ENCODE measurements at places on chromosomes 5 and 9.

DNA sequence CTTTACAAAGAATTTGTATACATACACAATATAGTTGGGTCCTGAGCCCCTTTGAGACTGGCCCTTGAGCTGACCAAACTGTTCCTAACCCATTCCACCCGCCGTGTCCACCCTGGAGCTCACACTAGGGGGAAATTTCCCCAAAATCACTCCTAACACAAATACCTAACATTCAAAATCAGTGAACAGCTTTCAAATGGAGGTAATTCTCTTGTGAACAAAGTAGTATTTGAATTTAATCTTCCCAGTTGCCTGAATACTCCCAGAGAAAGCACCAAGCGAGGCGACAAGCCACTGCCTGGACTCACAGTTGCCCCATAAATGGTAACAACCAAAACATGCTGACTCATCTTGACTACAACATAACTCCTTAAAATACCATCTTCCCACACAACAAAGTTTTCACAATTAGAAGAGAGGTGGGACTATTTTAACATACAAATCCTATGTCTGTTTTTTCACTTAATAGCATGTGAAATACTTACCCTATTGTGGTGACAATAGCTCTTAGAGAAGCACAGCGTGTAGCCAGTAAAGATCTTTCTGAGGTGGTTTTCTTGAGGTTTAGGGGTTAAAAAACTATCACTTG lies 31.7 kb upstream of the SCAMP1 start:
- no peak for DNase-seq

DNA sequence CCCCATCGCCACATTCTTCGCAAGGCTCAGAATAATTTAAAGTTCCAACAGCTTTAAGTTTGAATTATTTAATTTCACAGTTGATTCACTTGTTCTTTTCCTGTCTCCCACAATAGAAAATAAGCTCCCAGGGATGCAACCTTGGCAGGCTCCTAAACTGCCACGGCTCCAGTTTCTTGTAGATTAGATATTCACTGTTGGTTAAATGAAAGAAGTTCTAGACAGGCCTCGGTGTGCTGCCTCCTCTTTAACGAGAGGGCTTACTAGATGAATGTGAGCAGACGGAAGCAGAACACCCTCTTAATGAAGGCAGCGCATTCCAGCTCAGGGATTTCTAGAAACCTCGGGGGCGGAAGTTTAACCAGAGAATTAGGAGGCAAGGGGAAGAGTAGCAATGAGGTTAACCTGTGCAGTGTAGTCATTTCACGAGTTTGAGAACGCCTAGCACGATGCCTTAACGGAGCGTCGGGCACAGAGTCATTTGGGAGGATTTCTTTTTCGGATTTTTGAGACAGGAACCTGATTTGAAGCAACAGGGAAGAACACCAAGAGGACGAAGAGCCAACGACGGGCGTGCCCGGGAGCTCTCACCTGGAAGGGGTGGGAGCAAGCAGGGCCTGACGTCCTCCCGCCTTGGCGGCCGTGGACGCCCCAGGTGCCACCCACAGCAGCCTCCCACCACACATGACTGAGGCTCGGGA lies 637 bp upstream of the SMC5 start:
- no peak for DNase-seq

DNA sequence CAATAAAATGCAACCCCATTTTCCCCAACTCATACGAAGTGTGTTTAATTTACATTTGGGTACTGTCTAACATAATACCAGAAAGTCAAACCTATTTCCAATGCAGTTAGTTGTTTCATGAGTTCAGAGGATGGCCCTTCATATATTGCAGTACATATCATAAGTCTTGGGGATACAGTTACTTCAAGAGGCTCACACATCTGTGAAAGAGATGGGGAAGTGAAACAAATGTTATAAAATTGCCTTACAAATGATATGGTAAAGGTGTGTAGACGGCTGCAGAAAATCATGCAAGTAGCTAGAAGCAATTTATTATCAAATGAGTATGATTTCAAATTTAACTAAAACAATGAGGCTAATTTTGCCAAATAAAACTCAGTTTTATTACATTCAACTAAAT lies 219.0 kb upstream of the CDH12 start:
- DNase-seq, result no peak

DNA sequence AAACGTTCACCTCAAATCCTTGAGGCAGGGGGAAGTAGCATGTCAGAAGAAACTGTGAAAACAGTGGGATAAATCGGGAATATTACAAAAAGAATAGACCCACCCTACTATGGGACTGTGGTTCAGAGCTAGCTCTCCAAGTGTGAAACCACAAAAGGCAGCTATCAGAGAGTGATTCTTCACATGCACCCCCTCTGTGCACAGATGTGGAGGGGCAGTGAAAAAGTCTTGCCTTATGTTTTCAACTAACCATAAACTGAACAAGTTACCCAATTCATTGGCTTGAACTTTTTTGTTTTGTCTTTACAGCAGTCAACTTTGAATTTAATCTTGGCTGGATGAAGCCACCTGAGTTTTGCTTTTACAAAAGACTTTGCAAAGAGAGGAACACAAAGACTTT lies 98.8 kb upstream of the NR4A3 start:
- DNase-seq, result no peak

GRCh38 chr5:73727470-73727869 lies 101.5 kb downstream of the ARHGEF28 start:
- no peak for DNase-seq

GRCh38 chr5:134140530-134141201 lies 26.2 kb downstream of the TCF7 start:
- peak; percentile 88 for DNase-seq

DNA sequence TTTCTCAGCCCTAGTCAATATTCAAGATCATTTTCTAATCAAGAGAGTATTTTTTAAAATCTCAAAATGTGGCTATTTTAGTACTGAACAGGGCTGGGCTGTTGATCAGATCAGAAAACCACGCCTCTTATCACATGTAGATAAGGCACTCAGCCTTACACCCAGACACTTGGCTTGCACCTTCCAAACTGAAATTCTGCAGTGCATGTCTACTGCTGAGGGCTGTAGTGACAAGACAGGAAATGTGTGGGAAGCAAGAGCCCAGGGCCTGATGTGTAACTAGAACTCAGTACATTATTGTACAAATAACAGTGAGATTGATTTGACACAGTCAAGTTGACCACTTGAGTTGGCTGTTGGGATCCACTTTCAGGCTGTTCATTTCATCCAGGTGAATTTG lies 48.6 kb downstream of the UBE2QL1 start:
- DNase-seq, result no peak

DNA sequence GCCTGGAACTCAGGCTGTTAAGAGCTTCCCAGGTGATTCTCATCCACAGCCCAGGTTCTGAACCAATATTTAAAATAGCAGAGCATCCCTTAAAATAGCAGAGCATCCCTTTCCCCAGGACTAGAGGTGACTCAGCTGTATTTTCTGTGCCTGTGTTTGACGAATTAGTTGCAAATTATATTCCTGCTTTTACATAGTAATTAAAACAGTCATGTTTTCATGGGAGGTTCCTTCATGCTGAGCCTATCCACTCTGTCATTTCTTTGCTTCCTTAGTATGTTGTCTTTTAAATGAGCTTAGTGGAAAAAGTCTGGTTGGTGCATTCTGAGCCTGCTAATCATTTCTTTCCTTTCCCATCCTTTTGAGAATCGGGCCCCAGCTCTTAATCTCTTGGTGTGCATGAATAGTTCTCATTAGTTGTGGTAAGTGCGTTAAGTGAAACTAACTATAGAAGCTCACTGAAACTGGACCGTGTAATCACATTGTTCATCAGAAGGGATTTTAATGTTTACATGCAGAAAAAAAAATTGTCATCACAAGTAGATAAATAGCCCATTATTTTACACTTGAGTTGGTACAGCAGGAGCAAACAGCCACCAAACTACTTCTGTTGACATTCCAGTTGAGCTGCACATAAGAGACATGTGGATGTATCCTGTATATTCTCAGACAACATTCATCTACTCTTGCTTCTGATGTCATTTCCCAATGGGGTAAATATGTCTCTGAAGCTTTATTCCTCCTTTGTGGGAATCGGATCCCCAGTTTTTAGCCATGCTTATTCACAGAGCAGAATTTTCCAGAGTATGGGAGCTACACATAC lies 596.9 kb upstream of the WWC1 start:
- DNase-seq, result no peak

- DNase-seq, result no peak
Observed at GRCh38 chr9:113665756-113666155, 202.2 kb downstream of the RGS3 start.

DNA sequence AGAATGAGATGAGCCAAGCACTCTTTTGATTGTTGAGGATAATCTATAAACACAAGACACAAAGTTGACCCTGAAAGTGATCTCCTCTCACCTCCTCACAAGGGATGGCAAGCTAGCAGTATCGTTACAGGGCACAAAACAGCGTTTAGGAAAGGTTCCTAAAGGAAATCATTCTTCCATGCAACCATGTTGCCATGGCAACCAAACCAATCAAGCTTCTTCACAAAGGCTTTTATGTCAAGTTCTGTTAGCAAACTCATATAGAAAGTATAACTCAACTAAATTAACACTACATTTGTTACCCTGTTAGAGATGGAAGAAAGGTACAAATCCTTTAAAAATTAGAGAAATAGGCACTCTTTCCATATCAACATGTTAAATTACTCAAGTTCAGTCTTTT lies 1016.8 kb upstream of the DMAC1 start:
- DNase-seq, result no peak

GRCh38 chr5:180080486-180081280 lies 9.1 kb upstream of the RNF130 start:
- no peak for DNase-seq

- no peak for DNase-seq
Observed at GRCh38 chr5:153187503-153187902, 303.0 kb upstream of the GRIA1 start.

GRCh38 chr5:153400931-153401330 lies 89.5 kb upstream of the GRIA1 start:
- no peak for DNase-seq

DNA sequence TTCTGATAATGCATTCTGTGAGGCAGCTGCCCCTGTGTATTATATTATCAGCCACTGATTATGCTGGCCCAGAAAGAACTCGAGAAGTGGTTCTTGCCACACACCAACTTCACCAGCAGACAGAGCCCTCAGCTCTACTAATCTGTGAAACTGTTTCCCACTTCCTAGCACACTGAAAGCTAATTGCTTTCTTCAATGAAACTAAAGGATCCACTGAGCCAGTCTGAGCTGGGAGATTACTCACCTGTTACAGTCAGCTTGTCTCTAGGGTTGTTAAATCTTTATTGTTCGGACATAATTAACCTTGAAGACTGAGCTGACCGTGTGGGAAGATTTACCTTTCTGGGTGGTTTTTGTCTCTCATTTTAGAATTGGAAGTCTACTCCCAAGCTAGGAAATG lies 263.2 kb downstream of the KCTD16 start:
- DNase-seq, result no peak

GRCh38 chr5:128636361-128636760 lies 98.3 kb upstream of the FBN2 start:
- DNase-seq, result no peak

DNA sequence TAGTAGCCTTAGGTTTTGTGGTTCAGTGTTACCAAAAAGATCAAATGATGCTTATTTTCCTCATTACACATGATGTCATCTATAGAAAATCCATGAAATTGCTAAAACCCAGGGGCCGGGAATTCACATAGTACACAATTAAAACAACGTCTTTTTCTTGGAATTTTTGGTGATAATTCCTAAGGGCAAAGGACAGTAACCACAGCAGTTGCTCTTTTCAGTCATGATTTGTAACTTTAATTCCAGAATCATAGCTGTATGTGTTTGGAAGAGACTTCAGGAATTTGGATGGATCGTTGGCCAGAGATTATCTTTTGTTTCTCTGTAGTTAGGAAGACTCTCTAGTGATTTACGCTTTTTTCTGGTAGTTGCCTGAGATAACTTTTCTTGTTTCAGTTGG lies 748.7 kb downstream of the TLE4 start:
- no peak for DNase-seq

DNA sequence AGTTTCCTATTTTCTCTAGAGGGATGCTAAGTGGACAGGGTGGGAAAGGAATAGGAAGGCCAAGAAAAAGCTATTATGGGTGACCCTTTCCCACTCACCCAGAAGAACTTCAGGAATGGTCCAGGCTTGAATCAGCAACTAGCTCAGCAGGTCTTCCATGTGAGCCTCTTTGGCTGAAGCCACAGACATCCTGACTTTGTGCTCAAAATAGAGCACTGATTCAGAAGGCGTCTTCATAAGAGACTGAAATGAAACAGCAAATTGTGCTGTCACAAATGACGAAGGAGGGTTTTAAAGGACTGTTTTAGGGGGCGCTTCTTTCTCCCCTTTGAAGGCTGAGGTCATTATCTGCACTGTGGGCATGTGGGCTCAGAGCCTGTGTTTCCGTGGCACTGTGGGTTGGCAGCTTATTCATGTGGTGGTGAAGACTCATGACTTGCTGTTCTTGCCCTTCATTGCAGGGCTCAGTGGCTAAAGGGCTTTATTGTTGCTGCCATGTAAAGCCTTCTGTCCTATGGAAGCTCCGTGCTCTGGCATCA lies 65.8 kb upstream of the NFIL3 start:
- no peak for DNase-seq

- no peak for DNase-seq
Observed at GRCh38 chr5:134649163-134649835, 714 bp downstream of the SEC24A start.

GRCh38 chr9:96129747-96130146 lies 172.2 kb downstream of the HSD17B3 start:
- no peak for DNase-seq

GRCh38 chr5:39720136-39720535 lies 295.4 kb upstream of the DAB2 start:
- no peak for DNase-seq

GRCh38 chr5:32030222-32030621 lies 143.9 kb downstream of the GOLPH3 start:
- no peak for DNase-seq

DNA sequence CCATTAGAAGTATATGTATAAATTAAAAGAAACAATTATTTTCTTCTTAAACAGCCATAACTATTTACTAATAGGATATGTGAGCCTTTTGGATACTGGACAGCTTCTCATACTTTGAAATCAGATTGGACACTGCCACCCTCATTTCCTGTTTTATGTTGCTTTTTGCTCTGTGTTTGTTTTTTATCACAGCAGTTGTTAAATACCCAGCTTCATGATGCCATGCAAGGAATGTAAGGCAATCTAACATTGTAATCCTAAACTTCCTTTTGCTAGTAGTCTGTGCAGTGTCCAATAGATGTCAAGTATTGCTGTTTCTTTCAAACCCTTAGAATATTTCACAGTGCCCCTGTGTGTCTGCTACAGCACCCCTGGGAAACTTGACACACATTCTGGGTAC lies 56.2 kb downstream of the CNTLN start:
- no peak for DNase-seq

- DNase-seq, result no peak
Observed at GRCh38 chr5:108637134-108637533, 110.6 kb upstream of the FER start.

GRCh38 chr5:94503677-94504076 lies 114.7 kb downstream of the KIAA0825 start:
- no peak for DNase-seq

DNA sequence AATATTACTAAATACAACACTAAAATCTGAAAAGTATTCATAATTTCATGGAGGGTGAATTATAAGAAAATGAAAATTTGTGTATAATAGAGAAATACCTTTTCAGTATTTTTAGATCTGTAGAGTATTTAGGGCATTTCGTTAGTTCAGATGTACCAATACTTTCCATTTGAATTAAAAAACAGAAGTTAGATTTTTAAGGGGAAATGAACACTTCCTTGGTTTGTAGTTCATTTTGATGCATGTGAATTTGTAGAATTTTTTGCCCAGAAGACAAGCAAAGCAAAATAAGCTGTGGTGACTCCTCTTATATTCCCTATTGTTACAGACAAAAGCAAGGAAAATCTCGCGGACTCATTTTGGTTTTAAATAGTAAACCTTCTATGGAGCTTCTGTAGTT lies 209.0 kb upstream of the RPS23 start:
- DNase-seq, result no peak
